ENCODE measurements at places on chromosomes 7 and 10.

DNA sequence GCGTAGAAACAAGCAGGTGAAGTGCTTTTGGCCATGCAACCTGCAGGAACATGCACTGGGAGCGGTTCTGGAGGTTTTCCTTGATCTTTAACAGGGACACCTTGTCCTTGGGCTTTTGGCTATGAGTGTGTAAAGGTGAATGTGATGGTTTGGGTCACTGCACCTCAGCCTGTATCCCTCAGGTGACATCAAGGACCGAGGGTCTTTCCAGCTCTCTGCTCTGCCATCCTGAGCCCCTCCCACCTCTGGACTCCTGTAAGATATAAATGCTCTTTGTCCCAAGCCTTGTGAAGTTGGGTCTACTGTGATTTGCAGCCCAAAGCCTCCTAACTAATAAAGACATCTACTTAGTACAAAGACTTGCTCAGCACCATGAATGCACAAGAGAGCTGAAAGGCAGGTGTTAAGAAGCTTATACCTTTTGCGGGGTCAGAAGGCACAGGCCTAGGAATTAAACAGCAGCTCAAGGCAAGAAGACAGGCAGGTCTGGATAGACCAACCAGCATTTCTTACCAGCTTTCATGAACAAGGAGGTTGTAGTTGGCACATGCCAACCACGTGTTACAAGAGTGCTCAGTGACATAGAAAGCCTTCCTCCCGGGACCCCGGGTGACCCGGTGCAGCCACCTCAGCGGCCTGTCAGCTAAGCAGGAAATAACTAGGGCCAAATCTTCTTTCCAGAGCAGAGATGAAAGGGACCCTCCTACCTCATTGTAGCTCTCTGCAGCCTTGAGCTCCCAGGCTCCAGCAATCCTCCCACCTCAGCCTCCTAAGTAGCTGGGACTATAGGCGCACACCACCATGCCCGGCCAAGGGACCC lies 89.9 kb downstream of the CARD11 start:
- DNase-seq = no peak

GRCh38 chr10:14697281-14697680 lies 77.4 kb downstream of the FAM107B start:
- no peak for DNase-seq

DNA sequence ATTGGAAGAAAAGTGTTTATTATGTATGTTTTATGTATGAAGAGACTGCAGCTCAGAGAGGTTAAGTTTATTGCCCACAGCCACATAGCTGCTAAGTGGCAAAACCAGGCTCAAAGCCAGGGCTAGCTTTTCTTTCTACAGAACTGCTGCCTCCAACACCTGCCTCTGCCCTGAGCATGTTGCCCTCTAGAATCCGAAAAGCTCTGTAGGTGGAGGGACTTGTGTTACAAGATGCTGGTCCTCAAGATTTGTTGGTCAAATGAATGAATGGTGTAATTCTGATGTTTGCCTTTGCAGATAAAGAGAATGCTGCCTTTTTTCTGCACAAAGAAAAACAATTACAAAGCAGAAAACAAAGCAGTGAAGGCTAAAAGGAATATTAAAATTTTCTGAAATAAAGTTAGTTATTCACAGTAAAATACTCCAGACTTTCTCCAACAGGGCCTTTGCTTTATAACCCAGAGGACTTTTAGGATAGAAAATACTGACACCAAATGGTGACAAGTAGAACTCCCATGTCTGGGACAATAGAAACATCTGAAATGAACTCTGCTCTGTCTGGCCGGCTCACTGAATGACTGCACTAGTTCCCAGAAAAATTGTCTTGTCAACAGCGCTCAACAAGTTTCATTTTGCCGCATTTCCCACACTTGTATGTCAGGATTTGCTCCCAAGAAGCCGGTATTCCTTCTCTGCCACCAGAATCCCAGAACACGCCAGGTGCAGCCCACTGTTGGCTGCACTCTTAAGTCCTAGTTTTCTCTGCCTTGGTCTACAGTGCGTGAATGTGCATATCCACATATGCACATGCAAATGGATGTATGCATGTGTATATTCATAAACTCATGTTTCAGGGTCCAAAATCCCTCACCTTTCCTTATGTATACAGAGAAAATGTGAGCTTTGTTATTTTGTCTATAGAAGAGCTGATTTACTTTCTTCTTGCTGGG lies 11.0 kb upstream of the DNTT start:
- no peak for DNase-seq

DNA sequence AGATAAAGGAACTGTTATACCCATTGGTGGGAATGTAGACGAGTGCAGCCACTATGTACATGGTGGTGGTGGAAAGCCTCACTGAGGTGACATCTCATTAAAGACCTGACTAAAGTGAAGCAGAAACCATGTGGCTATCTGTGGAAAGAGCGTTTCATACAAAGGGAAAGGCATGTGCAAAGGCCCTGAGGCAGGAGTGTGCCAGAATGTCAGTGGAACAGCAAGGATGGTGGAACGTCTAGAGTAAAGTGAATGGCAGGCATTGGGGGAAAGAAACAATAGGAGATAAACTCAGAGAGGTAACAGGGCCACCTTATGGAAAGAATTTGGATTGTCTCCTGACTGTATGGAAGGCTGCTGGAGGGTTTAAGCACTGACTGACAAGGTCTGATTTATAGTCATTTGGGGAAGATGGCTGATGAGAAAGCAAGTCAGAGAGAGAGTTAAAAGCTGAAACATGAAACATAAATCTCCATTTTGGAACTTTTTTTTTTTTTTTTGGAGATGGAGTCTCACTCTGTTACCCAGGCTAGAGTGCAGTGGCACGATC lies 245.7 kb downstream of the STK31 start:
- no peak for DNase-seq

- no peak for DNase-seq
These were observed 84.3 kb upstream of the MPP7 start for GRCh38 chr10:28387140-28387539.

- DNase-seq = no peak
These were observed 68.1 kb downstream of the CRPPA start for GRCh38 chr7:16353226-16353625.

Data from hindlimb muscle (tissue), 1 donor.